Mammary epithelial cell (primary cell): ENCODE measurements at places on chromosomes 5 and 9. TPM values are rescaled to one million over a fixed set of nuclear protein-coding genes. Genes with fewer than 3 reads are reported as not detected.

The NUP214 gene
- 35.5 and 42.5 TPM in 2 replicates for total RNA-seq

The CA9 gene
- 0.50 TPM for total RNA-seq

The FREM1 gene
- not detected for total RNA-seq

The FANCC gene
- total RNA-seq: 8.5 and 12.9 TPM in 2 replicates

The ORM2 gene
- total RNA-seq: not detected

The RECK gene
- total RNA-seq: 12.7 TPM

The ALG2 gene
- total RNA-seq: 56.5 TPM

The CCDC192 gene
- total RNA-seq: not detected in 2 replicates

The TSLP gene
- 1.0 TPM for total RNA-seq

The DIPK1B gene
- 0.50 TPM for total RNA-seq

The FOXD1 gene
- total RNA-seq: 1.2 TPM

DNA sequence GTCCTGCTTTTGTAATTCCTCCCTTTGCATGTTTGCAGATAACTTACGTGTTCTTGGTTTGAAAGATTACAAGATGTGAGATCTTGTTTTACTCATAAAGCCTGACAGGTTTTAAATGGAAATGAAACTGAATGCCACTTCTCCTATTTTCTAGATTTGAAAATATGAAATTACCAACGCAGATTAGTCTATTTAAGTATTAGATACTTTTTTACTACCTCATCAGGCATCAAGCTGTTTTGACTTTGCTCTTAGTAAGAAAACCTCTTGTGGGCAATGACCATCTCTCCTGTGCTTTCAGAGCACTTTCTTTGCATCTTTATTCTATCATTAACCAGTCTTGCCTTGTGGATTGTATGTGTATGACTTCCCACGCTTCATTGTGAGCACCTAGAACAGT lies 3.5 kb downstream of the DMXL1 start:
- DNase-seq: no peak

DNA sequence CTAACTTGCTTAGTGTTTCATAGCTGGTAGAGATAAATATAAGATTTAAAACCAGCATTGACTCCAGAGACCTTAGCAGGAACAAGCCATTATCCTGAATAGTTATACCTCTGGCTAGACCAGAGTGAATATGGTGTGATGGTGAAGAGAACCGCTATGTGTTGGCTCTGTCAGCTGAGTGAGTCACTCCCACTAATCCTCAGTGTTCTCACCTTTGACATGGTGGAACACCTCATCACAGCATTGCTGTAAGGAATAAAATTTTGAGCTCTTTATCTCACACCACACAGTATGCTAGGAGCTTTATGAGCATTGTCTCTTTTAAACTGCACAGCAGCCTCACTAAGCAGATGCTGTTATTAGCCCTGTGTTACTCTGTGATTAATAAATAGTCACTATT lies 90.7 kb upstream of the DHFR start:
- peak; percentile 73 for DNase-seq

DNA sequence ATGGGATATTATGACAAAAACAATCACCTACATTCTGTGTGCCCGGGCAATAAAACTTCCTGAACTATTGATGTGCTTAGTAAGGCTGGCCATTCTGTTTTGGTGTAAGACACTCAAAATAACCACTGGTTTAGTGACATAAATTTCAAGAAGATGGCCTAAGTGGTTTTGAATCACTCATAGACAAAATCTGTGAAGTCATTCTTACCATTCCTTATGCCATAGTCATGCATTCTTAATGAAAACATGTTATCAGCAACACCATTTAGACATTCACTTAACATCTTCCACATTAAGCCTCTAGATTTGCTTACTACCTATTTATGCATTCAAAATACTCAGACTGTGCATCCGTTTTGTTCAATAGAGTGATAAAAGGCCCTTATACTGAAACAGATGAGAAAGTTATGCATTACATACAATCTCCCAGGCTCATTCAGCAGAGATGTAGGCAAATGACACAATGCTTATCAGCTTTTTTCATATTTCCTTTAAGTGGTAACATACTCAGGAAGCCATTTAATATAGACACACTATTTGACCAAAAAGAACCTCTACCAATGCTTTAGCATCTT lies 848.8 kb upstream of the DMAC1 start:
- DNase-seq: no peak

- DNase-seq: no peak
Observed at GRCh38 chr5:67204821-67205220, 8.2 kb upstream of the CD180 start.

GRCh38 chr9:91758491-91758981 lies 191.5 kb downstream of the ROR2 start:
- DNase-seq: peak; percentile 29

GRCh38 chr5:80573062-80573461 lies 3.0 kb upstream of the ANKRD34B start:
- no peak for DNase-seq

GRCh38 chr5:166726406-166726805 lies 1565.0 kb upstream of the WWC1 start:
- DNase-seq: no peak

- no peak for DNase-seq
Observed at GRCh38 chr5:141677415-141677814, 4.6 kb downstream of the ARAP3 start.

DNA sequence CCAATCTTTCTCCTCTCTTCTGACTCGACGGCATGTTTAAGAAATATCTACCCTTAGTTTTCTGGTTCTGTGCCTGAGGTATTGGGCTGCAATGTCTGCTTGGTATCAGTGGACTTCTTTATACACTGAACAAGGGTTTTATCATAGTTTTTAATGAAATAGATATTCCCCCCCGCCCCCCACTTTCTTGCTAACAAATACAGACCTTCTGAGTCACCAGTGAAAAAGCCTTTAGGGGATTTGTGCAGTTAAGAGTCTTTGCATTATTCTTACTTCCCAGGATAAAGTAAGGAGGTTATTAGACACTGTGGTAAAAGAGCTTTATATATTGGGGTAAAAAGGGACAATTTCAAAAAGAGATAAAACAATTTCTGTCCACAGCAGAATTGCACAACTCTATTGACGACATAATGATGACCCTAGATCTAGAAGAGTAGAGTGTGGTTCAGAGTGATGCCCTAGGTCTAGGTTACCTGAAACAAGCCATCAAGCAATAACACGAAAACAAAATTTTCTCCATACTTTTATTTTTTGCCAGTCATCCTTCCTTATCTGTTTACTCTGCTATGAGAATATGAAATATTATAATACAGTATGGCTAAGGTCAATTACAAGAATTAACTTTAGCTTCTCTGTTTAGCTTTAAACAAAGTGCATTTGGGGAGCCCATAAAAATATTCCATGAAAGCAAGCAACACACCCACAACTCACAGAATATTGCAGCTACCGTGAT lies 110.7 kb downstream of the PLK2 start:
- DNase-seq: peak; percentile 11

DNA sequence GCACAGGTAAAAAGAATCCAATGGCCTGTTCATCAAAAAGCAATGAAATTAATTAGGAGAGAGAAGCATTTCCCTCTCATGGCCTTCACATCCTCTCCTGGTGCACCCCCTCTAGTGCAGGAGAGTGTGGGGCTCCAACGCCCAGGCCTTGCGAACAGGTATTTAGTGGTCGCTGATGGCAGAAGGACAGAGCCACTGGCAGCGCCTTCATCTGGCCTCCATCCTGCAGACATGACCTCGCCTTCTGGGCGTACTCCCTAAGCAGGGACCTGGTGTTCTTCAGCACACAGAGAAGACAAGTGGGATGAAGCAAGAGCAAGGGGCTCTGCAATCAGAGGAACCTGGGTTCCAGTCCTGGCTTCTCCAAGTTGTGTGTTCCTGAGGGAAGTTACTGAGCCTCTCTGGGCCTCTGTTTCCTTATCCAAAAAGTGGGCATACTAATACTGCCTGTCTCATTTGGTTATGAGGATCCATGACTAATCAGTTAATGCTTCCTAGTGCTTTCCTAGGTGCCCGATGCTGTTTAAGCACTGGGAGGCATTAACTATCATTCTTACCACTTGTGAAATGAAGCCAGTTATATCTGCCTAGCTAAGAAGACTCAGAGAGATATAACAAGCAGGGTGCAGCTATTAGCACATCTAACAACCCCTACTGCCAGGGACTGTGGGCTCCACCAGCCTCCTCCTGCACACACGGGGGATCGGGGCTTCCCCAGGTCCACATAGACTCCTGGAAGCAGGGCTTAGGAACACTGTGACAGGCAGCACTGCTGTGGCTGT lies 77.3 kb downstream of the SEMA4D start:
- no peak for DNase-seq

GRCh38 chr5:62661126-62661525 lies 82.5 kb downstream of the LRRC70 start:
- no peak for DNase-seq

DNA sequence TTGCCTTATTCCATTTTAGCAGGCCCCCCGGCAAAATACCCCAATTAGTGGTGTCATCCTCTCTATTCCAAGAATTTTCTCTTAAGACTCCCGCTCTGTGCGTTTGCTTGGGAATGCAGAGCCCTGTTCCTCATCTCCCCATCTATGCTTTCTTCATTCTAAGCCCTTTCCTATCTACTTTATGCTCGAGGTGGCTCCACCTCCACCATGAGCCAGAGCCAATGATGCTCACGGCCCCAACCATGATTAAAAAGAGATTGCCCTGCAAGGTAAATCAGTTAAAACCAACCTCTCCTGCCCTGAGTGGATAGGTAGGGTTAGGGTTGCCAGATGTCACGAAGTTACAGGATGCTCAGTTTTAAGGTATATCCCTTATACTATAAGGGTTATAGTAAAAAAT lies 677 bp upstream of the TXNDC15 start:
- no peak for DNase-seq

- DNase-seq: no peak
Observed at GRCh38 chr5:170132976-170133448, 27.3 kb downstream of the FOXI1 start.

- no peak for DNase-seq
Observed at GRCh38 chr9:114896344-114896743, 34.0 kb downstream of the TNFSF8 start.

DNA sequence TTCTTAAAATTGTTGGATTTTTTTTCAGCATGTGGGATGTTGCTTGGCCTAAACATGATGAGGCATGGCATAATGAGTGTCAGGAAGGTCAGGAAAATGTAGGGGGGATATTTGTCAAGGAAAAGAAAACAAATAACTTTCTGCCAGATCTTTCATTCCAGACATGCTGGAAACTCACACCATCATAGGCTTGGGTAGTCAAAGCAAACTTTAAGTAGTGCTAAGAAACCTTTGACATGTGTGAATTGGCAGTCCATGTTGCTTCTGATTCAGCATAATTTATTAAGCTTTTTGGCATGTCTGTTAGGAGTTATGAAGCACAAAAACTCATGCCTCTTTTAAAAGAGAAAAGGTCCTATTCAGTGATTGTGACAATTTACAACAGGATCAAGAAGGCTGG lies 61.3 kb upstream of the MTAP start:
- DNase-seq: no peak

- DNase-seq: no peak
Observed at GRCh38 chr9:130129432-130130061, 42.7 kb upstream of the NCS1 start.

DNA sequence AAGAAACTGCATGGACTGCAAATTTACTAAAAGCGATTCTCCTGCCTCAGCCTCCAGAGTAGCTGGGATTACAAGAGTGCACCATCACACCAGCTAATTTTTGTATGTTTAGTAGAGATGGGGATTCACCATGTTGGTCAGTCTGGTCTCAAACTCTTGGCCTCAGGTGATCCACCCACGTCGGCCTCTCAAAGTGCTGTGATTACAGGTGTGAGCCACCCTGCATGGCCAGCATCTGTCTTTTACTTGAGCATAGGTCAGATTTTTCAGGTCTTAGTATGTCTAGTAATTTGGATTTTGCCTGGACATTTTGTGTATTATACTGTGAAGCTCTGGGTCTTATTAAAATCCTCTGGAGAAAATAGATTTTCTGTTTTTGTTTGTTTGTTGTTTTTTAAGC lies 277.8 kb upstream of the VLDLR start:
- DNase-seq: no peak

DNA sequence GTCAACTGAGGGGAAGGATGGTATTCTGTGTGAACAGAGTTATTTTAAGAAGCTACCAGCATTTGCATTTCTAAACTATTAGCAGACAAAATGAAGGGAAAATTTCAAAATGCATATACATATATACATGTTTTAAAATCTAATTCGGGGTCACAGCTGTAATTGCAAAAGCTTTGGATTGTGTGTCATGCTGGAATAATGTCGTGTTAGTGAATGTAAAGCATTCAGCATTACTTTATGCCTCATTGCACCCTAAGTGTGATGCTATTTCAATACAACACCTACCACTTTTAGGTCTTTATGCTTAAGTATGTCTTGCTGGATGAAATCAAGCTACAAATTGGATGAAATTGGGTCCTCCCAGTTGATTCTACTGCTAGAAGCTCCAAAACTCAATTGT lies 687.6 kb upstream of the MEF2C start:
- DNase-seq: no peak

- DNase-seq: no peak
Observed at GRCh38 chr9:38059233-38059936, 9.6 kb downstream of the SHB start.

- DNase-seq: peak; percentile 90
Observed at GRCh38 chr5:53601570-53601969, 41.1 kb downstream of the NDUFS4 start.

GRCh38 chr5:85266692-85267091 lies 882.0 kb upstream of the EDIL3 start:
- DNase-seq: no peak

DNA sequence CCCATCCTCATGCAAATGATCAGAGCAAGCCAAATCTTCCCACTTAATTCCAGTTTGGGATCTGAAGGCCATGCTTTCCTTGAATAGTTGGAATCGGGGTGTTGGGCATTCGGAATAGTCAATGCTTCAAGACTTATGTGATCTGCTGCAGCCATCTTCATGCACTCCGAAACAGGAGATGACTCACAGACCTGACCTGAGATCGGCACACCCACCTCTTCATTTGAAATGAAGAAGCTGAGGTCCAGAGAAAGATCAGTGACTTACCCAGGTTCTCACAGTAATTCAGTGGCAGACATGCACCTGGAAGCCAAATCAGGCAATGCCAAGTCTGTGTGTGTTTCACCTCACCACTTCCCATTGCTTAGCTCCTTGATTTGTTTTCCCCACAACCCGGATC lies 33.0 kb downstream of the FOXD1 start:
- peak; percentile 21 for DNase-seq

DNA sequence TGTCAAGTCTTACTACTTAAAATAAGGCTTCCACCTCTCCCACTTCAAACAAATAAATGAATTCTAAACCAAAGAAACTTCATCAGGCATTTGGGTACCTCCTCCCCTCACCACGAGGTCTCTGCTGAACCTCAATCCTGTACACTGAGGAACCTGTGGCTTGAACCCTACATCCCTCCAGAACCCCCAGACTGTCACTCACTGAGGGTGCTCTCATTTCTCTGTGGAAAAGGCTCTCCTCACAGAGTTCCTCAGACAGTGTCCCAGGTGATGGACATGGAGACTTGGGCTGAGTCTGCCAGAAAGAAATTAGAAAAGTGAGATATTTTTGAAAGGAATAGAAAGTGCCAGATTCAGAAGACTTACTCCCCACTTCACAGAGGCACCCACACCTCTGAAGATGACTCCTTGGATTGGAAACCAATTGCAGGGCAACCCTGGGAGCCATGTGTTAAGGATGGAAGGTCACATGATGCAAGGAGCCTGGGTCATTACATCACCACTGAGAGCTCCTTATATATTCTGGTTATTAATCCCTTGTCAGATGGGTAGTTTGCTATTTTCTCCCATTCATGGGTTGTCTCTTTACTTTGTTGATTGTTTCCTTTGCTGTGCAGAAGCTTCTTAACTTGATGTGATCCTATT lies 19.8 kb downstream of the MLANA start:
- DNase-seq: peak; percentile 12
